Right lobe of liver (tissue), 6 donors: ENCODE measurements at places on chromosomes 12 and 14. TPM values are rescaled to one million over a fixed set of nuclear protein-coding genes. Genes with fewer than 3 reads are reported as not detected.

Gene ZFYVE21
- total RNA-seq: 35.2 TPM

Gene PRH2
- total RNA-seq: not detected

DNA sequence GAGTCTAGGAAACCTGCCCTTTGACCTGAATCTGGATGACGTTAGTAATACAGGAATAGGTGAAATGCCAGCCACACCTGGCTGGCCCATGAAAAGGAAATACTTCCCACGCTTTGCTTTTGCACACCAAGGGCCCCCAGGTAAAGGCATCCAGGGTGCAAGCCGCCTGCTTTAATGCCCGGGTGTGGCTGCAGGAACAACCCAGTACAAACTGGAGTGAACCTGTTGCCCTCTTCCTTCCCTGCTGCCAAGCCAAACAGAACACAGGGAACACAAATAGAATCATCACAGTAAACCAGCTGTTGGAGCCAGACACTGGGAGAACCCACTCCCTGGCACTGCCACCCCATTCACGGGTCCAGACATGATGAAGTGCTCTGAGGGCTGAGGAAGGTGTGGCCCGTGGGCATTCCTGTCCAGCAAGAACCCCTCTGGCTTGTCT is 24.2 kb upstream of the FOS start:
- H3K4me3 ChIP-seq: no peak overlapping the region
- H3K4me1 ChIP-seq: peaks cover 62% of the 10 kb centered on the region
- DNase-seq: peak; percentile 87
- no peaks in the 10 kb centered on the region for H3K36me3 ChIP-seq

DNA sequence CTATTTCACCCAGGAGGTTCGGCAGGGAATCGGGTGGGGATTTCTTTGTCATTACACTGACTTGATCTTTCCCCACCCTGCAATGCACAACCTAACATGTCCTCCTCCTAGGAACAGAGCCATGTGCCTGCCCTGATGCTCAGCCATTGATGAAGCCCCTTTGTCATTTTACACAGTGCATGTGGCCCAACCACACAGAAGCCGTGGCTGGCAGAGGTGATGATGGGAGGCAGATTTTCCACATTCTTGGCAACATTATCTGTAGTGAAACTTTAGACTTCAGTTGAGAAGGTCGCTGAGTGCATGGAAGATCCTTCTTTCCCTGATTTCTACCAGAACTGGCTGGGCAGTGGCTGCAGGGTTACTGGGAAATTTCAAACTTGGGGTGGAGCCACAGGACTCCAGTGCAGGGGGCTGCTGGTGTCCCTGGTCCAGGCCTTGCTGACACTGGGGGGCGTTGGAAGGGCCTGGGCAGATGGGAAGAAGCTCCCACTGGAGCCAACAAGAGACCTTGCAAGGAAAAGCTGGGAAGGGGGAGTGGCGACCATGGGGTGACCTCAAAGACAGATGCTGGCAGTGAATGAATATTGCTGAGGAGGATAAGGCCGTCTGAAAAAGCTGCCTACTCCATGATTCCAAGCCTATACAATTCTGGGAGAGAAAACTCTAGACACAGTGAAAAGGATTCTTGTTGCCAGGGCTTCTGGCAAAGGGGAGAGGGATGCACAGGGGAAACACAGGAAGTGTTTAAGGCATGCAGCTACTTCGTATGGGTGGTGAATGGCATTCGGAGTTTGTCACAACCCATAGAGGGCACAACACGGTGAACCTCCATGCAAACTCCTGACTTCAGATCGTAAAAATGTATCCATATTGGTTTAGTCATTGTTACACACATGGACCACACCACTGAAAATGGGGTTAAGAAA is 41.8 kb upstream of the P2RX7 start:
- no peaks in the 10 kb centered on the region for H3K4me1 ChIP-seq
- H3K4me3 ChIP-seq: no peak overlapping the region
- DNase-seq: no peak
- no peaks in the 10 kb centered on the region for H3K36me3 ChIP-seq
- no peaks in the 10 kb centered on the region for H3K27me3 ChIP-seq

Gene KRT3
- not detected for total RNA-seq

Gene PZP
- total RNA-seq: 5.8 TPM

- no peak overlapping the region for H3K4me3 ChIP-seq
- no peak for DNase-seq
- no peaks in the 10 kb centered on the region for H3K27me3 ChIP-seq
- no peaks in the 10 kb centered on the region for H3K4me1 ChIP-seq
- H3K36me3 ChIP-seq: no peaks in the 10 kb centered on the region
Measured at GRCh38 chr12:65902500-65902899, 78.2 kb downstream of the HMGA2 start.

Gene SLC4A8
- 0.04 TPM for total RNA-seq

- H3K36me3 ChIP-seq: no peaks in the 10 kb centered on the region
- no peaks in the 10 kb centered on the region for H3K4me1 ChIP-seq
- H3K27me3 ChIP-seq: no peaks in the 10 kb centered on the region
- DNase-seq: no peak
- H3K27ac ChIP-seq: no peak overlapping the region
- H3K4me3 ChIP-seq: no peak overlapping the region
Measured at GRCh38 chr12:94793191-94793595, 142.8 kb upstream of the TMCC3 start.

DNA sequence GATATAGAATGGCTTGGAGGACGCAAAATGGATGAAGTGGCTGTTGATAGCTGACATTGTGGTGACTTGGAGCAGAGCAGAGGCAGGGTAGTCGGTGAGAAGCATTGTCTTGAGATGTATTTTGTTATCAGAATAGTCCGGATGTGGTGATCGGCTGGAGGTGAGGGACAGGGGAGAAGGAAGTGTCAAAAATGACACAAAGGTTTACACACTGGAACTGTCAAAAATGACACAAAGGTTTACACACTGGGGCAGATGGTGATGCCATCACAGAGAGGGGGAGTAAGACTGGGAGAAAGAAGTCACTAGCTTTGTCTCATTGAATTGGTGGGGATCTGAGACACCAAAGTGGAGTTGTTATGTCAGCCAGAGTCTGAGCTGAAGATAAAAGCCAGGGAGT is 30.1 kb downstream of the CDKL1 start:
- no peak overlapping the region for H3K27ac ChIP-seq
- H3K36me3 ChIP-seq: no peaks in the 10 kb centered on the region
- no peaks in the 10 kb centered on the region for H3K27me3 ChIP-seq
- H3K4me3 ChIP-seq: no peak overlapping the region
- no peaks in the 10 kb centered on the region for H3K4me1 ChIP-seq

DNA sequence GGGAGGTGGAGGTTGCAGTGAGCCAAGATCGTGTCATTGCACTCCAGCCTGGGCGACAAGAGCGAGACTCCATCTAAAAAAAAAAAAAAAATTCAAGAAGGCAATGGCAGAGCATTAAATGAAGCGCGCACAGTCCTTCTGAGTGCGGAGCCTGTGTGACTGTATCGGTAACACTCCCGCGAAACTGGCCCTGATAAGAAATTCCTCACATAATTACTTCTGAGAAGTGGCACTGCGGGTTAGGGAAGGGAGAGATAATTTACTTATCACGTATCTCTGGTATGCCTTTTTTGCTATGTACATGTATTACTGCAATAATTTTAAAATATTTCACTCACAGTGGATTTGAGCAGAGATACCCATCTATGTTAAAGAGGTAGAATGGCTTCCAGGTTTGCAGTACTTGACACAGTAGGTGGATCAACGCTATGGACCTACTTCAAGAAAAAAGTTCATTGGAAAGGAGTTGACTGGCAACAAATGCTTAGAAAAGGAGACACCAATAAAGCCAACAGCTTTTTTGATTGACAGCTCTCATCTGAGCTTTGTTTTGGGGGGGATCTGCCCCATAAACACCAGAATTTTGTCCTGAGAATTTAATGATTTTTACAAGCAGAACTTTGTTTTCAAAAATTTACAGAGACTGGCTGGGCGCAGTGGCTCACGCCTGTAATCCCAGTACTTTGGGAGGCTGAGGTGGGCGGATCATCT is 29.2 kb upstream of the SPTLC2 start:
- no peaks in the 10 kb centered on the region for H3K36me3 ChIP-seq
- DNase-seq: no peak
- H3K27ac ChIP-seq: no peak overlapping the region
- H3K4me1 ChIP-seq: no peaks in the 10 kb centered on the region

- no peaks in the 10 kb centered on the region for H3K4me1 ChIP-seq
- no peaks in the 10 kb centered on the region for H3K36me3 ChIP-seq
Measured at GRCh38 chr14:100416921-100417860, 94.1 kb downstream of the SLC25A47 start.

GRCh38 chr14:90624227-90624626 is 192.0 kb downstream of the TTC7B start:
- no peaks in the 10 kb centered on the region for H3K4me1 ChIP-seq
- no peaks in the 10 kb centered on the region for H3K27me3 ChIP-seq
- no peak overlapping the region for H3K4me3 ChIP-seq
- DNase-seq: no peak

DNA sequence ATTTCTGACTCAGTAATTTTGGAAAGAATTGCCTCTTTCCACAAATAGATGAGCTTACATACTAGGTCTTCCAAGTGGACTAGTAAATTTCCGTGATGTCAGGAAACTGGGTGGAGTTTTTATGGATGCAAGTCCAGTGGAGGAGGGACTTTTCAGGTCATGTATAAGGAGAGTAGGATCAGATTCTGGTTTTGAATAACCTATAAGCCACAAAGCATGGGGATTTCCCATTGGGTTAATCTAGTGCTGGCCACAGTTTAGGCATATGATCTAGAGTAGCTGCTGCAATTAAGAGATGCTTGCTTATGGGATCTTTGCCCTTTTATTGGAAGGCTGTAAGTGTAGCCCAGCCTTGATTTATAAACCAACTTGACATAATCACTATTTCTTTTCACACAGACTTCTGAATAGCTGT is 33.8 kb downstream of the STK38L start:
- H3K4me1 ChIP-seq: no peaks in the 10 kb centered on the region
- peak overlapping the region; percentile 55 for H3K27ac ChIP-seq
- no peaks in the 10 kb centered on the region for H3K27me3 ChIP-seq
- no peak overlapping the region for H3K4me3 ChIP-seq

Gene RPL10L
- total RNA-seq: not detected

GRCh38 chr12:107558816-107559382 is 126.7 kb upstream of the PWP1 start:
- H3K27me3 ChIP-seq: no peaks in the 10 kb centered on the region
- no peaks in the 10 kb centered on the region for H3K36me3 ChIP-seq
- no peak overlapping the region for H3K4me3 ChIP-seq
- H3K4me1 ChIP-seq: no peaks in the 10 kb centered on the region
- H3K27ac ChIP-seq: no peak overlapping the region
- DNase-seq: no peak

DNA sequence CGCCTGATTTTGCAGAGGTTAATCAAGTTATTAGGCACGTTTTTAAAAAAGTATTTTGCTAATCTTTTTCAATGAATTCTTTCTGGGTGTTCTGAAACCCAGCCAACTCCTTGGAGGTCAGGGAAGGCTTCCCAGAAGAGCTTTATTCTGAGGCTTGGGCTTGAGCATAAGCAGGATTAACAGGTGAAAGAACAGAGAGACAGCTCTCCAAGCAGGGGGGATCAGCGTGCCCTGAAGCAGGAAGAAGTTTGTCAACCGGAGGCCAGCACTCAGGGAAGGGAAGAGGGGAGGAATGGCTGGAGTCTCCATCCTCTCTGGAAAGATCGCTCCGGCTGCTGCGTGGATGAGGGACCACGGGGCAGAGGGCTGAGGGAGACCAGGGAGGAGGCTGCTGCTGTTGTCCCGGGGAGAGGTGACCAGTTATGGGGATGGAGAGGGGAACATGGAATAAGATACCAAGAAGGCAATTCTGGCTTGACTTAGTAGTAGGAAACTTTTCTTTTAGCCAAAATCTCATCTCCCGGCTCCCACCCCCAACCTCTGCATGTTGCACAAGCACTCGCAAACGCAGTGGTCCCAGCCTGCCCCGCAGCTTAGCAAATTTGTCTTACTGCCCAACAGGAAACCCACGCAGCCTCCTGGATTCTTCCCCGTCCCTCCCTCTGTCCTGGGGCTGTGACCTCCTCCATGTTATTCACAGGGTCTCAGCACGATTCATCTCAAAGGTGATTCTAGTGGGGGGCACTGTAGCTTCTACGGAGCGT is 1.1 kb upstream of the SSH1 start:
- peak overlapping the region; percentile 62 for H3K4me3 ChIP-seq
- H3K4me1 ChIP-seq: peaks cover 34% of the 10 kb centered on the region
- DNase-seq: no peak

DNA sequence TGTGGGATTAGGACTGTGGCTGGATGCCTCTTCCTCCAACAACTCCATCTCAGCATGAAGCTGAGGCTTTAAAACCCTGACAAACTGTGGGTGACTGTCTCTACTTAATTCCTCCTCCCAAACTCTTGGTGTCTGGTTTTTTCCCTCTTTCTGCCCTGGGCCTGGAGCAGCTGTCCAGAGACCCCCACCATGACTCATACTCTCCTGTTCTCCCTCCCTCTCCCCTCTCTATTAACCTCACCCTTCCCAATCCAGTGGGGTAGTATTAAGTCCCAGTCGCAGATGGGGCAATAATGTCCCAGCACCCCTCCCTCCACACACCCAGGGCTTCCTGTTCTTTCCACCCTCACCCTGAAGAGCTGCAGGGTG is 2.0 kb upstream of the DNAJC14 start:
- no peaks in the 10 kb centered on the region for H3K27me3 ChIP-seq
- peak overlapping the region; percentile 89 for H3K4me3 ChIP-seq
- DNase-seq: no peak
- no peaks in the 10 kb centered on the region for H3K4me1 ChIP-seq
- no peaks in the 10 kb centered on the region for H3K36me3 ChIP-seq

DNA sequence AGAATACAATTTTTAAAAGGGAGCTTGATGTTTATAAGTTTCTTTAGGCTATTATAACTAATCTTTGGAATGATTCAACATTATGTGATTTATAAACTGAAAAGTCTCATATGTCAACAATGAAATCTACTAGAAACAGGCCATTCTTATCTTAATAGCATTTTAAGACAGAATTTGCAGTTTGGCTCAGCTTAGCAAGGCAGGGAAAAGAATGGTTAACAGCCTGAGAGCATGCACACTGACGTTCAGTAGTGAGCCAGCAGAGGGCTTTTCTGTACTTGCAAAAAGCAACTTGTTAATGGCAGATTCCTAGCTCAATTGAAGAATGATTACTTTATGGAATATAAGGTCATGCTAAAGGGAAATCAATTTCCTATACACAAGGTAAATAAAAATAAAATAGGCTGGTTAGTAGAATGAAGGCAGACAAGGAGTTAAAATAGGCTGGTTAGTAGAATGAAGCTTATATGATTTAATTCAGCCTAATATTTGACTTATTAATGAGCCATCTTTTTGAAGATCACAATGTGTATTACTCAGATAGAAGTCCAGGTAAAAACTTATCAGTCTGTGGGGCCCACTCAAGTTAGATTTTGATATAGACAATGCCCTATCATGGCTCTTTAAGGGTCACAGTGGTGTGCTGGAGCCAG is 95.9 kb downstream of the OTOGL start:
- H3K4me3 ChIP-seq: no peak overlapping the region
- H3K36me3 ChIP-seq: no peaks in the 10 kb centered on the region

Gene KRT73
- total RNA-seq: not detected

DNA sequence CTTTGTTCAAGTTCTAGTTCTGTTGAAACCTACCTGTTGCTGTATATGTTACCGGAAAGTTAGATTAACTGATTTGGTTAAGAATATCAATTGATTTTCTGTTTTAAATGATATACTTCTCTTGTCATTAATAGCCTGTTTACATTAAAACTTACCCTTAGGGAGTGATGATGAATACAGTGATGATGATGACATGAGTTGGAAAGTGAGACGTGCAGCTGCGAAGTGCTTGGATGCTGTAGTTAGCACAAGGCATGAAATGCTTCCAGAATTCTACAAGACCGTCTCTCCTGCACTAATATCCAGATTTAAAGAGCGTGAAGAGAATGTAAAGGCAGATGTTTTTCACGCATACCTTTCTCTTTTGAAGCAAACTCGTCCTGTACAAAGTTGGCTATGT is 33.0 kb downstream of the CAND1 start:
- DNase-seq: no peak
- H3K4me1 ChIP-seq: no peaks in the 10 kb centered on the region
- H3K36me3 ChIP-seq: peaks cover 6% of the 10 kb centered on the region
- no peaks in the 10 kb centered on the region for H3K27me3 ChIP-seq
- H3K27ac ChIP-seq: no peak overlapping the region
